Fibroblast of skin of right biceps (primary cell): ENCODE measurements at places on chromosomes 4 and X.
A peak's percentile ranks its signal among the peaks of the same experiment; 100 is the strongest.

DNA sequence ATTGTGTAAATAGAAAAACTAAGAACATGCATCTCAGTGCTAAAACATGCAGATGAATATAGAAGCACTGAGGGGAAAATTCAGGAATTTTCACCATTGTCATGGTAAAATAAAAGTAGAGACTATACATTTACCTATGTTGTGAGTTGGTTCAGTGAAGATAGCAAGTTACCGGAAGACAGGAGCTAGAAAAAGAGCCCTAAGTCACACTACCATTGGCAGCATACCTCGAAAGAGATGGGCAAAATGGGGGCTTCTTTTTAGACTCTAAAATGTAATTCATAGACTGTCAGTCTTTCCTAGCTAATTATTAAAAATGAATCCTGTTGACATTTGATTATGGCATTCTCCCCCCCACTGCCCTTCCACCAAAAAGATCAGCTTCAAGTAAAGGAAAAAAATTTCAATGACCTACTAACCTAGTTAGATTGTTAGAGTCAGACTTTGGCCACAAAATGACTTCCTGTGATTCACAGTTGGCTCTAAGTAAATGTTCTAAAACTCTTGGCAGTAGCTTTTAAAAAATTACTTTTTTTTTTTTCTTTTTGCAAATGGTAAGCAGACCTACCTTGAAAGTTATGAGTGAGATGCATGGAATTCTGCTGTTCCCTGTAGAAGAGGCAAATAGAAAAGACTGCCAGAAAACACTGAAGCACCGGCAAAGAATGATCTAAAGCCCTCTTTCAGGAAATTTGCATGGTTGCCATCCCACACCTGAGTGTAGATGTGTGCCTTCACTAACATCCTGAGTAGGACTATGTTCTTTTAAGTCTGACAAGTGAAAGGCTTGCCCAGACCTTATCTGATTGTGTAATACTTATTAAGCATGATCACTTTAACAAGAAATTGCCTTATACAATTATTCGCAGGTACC lies 26.4 kb upstream of the ARSJ start:
- DNase-seq: peak; percentile 85

DNA sequence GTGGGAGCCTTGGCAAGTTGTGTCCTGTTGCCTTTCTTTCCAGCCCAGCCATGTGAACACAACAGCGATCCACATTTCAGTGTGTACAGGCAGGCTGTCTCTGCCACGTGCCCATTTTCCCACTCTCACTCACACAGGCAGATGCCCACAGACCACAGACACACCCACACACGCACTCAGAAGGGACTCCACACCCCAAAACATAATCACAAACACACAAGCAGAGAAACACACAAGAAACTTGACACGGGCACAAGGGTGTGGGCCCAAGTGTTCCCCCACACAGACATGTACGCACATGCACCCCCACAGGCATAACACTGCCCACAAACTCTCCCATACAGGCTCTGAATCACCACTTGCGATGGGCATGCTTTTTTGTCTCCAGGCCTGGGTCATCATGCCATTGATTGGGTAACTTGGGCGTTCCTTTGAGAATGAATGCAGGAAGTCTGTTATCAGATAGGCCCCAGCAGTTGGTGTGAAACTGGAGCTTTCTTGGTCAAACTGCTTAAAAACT lies 84.3 kb downstream of the NBDY start:
- DNase-seq: no peak

- DNase-seq: no peak
These were observed 18.9 kb downstream of the TSPAN5 start for GRCh38 chr4:98639523-98639922.

DNA sequence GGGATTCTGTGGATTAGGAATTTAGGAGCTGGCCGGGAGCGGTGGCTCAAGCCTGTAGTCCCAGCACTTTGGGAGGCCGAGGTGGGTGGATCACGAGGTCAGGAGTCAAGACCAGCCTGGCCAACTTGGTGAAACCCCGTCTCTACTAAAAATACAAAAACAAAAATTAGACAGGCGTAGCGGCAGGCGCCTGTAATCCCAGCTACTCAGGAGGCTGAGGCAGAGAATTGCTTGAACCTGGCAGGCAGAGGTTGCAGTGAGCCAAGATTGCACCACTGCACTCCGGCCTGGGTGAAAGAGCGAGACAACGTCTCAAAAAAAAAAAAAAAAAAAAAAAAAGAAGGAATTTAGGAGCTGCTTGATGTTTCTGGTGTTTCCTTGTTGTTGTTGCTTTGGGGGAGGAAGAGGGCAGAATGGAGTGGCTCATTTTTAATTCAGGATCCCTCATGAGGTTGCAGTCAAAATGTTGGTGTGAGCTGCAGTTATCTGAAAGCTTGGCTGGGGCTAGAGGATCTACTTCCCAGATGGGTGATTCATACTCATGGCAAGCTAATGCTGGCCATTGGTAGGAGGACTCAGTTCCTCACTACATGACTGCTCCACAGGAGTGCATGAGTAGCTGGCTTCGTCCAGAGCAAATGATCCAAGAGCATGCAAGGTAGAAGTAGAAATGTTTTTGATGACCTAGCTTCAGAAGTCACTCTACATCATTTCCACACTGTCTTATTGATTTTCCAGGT lies 26.5 kb upstream of the JADE1 start:
- peak; percentile 55 for DNase-seq

- peak; percentile 49 for DNase-seq
These were observed 148.8 kb upstream of the MID1 start for GRCh38 chrX:10769195-10769594.

DNA sequence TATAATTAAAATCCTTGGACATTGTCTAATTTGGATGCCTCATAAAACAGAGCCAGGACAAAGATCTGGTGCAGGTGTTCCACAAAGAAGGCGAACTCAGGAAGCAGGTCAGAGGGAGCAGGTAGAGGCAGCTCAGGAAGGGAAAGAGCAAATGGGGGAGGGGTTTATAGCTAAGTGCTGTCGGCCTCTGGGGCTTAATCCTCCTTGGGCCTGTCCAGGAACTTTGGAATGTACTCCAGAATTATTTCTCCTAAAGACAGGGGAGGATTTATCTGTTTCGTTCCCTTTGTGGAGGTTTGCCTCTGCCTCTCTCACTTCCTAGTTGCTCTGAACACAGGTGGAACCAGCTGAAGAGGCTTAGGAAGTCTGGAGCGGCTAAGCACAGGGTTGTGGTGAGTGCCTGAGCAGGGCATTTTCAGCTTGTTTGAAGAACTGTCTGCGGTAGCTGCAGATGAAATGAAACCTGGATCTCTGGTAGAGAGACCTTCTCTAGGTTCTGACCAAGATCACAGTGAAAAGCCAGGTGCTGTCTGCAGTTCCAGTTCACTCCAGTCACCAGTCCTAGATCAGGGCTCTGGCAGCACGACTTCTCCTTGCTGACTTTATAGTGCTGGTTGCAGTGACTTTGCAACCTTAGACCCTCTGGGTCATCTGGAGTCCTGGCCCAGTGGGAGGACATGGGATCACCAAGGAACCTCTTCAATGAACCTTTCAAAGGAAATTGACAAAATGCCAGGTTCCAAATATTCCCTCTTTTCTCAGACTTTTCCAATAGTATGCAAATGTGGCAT lies 519.2 kb downstream of the PCDH10 start:
- no peak for DNase-seq

DNA sequence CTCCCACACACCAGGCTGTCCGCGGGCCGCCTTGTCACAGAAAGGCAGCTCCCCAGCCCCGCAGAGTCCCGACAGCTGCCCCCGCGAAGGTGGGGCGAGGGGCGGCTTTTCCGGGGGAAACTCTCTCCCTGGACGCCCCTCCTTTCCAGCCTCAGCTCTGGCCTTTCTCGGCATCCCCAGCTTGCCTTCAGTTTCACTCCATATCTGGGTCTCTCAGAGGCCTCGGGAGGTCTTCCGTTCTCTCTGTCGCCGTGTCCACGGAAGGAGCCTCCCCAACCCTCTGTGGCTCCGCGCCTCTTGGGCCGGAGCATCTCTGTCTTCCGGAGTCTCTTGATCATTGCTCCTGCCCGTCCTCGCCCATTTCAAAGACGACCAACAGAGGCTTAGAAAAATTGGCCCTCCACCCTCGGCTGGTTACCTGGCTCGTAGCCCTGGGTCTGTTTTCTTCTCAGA lies 6.1 kb upstream of the MSX1 start:
- DNase-seq: no peak

GRCh38 chrX:101774340-101774739 lies 114.7 kb upstream of the ARMCX2 start:
- no peak for DNase-seq

- DNase-seq: no peak
These were observed 17.5 kb downstream of the STX18 start for GRCh38 chr4:4524364-4524763.

- no peak for DNase-seq
These were observed 130.3 kb downstream of the ARHGAP10 start for GRCh38 chr4:147862043-147862692.

- no peak for DNase-seq
These were observed 28.7 kb downstream of the STAG2 start for GRCh38 chrX:123990169-123990568.

DNA sequence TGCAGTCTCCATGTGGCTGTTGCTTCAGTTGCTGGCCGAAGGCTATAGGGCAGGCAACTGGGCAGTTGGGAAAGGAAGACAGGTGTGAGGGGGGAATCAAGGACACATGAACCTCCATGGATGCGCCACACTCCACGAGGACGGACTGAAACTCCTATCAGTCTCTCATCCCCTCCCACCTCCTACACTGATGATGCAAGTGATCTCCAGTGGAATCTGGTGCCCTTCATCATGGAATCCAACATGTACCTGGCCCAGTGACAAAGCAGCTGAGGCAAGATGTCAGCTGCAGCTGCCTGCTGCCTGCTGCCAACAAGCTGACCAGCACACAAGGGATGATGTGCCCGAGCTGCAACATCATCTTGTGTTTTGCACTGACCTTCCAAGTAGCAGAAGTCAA lies 26.0 kb upstream of the MGST2 start:
- no peak for DNase-seq

GRCh38 chr4:53889326-53890055 lies 174.9 kb downstream of the CHIC2 start:
- peak; percentile 52 for DNase-seq

DNA sequence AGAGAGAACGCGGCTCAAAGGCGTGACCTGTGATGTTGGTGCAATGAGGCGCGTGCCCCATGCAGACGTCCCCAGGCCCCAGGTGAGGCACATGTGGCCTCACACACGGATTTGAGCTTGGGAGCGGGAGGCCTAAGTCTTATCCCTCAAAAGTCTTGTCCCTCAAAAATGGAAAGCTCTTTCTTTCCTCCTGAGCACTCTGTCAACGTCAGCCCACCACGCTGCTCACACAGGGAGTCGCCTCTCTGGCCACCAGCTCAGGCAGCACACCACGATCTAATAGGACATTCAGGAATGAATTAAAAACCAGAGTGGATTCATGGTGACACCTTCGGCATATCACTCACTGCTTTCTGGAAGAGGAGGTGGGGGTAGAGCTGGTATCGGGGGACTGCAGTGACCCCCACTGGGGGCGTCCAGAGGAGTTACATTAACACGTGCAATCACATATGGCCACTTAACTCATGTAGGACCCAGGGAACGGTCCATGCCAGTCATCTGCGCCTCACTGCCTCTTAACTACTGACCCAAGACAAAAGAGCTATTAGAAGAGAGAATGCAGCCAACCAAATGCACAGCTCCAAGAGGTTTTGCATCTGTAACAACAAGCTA lies 21.9 kb upstream of the CYP4V2 start:
- DNase-seq: no peak

- DNase-seq: peak; percentile 100
These were observed 241.4 kb upstream of the PGRMC2 start for GRCh38 chr4:128528793-128529553.

DNA sequence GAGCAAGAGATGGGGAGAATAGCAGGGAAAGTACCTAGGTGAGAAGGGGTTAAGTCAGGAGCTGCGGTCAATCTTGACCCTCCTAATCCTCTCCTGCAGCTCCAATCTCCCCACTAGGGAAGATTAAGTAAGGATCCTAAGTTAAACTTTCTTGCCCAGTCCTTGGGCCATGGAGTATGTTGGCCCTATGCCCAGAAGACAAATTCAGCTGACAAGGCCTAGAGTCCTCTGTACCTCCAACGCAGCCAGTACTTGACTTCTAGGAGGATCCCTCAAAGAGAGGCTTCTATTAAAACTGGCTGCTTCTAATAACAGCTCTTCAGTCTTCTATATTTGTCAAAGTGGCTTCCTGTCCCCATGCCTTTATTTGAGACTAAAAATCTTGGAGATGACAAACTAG lies 1.4 kb downstream of the CLDN2 start:
- no peak for DNase-seq

DNA sequence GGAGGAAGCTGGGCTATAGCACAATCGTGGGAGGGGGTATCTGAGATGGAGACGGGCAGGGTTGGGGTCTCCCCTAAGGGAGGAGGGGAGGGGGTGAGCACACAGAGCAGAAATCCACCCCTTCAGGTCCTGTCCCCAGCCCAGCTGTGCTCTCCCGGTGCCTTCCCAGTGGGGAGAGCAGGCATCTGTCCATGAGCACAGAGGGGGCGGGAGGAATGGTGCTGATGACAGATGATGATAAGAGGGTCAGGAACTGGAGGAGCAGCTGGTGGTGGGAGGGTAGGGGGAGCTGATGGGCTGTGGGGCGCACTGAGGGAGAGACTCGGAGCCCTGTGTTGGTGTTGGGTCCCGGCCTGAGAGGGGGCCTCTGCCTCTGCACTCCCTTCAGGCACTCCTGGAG lies 8.6 kb downstream of the ATP2B3 start:
- no peak for DNase-seq

DNA sequence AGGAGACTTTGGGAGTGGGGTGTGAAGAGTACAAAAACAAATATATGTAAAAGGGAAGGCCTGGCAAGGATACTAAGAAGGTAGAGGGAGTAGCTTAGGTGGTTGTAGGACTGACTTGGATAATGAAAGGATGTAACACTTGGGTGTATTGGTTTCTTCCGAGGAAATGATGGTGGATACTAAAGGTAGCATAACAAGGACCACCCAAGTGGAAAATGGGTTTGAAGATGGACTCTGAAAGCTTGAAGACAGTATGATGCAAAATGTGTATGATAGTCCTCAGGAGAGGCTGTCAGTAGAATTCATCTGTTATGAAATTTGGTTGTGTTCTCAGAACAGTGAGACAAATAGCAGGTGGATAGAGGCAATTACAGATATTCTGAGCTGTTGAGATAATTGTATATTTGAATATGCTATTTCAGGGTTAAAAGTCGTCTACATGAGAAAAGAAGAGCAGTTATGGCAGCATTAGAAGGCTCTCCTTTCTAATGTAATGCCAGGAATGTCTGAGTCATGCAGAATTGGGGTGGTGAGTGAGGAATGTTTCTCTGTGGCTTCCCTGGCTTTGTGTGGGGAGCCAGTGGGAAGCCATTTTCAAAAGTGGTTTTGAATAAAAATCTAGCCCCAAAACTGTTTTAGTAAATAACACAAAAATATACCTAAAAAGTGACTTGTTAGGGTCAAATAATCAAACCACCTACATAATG lies 75.6 kb downstream of the FHIP1A start:
- DNase-seq: peak; percentile 95
